ENCODE measurements at places on chromosomes 2 and 18. TPM values are rescaled to one million over a fixed set of nuclear protein-coding genes. Genes with fewer than 3 reads are reported as not detected.

DNA sequence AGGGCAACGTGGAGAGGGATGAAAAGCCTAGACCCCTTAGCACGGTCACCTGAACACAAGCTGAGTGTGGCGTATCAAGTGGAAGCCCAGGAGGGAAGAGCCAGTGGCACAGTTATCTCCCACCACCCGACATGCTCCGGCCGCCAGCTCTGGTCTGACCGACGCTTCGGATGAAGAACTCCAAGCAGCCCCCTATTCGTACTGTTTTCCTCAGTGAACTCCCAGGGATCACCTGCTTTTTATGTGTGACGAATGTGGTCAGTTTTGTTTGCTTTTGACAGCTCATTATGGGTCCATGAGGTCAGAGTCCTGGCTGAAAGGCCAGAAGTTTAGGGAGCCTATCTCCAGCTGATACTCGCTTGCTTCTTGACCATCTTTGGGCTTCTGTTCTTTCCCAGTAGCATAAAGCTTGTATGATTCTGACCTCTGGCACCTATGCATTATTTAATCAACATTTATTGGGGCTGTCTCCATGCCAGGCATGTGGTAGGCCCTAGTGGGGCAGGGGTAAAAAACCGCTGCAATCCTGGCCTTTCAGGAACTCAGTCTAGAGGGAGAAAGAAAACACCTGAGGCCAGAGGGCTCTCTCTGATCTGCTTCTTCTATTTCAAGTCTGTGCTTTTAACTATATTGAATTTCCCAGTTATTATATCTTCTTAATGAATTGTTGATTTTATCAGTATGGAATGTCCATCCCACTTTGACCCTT is 33.0 kb upstream of the MRPL33 start:
- no peak for DNase-seq

GRCh38 chr2:8710951-8711350 is 29.1 kb downstream of the ID2 start:
- no peak for DNase-seq

GRCh38 chr2:192087398-192087958 is 107.3 kb downstream of the TMEFF2 start:
- no peak for DNase-seq

DNA sequence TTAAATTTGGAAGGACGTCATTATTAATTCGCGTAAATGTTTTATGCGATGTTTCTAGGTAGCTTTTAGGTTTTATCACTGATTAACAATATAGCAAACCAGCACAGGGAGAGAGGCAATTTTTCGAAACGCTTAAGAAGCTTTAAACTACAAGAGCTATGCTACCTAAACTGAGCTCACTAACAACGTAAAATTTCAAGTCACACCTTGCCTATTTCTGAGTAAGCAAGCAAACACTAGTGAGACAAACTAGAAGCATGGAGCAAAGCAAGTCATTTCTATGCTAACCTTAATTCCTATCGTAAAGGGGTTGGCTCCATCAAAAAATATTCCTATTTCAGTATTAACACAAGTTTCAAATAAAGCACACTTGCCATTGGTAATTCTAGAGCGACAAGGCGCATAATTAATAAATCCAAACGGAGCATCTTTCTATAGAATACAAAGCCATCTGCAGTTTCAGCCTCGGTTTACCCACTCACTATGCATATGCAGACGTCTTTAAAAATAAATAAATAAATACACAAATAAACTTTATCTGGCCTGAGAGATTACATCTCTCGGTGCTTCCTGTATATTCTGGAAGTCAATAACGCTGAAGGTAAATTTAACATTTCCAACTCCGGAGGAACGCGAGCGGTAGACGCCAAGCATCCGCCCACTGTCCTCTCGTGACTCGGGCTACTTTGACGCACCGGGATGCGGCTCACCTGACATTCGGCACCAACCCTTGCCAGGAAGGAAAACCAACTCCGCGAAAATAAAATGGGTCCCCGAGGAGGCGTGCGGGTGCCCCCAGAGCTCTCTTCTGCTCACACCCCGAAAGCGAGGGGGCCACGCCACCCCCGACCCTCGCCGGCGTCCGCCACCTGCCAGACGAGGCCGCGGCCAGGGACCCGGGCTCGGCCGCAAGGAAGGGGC is 947 bp downstream of the ITSN2 start:
- peak; percentile 75 for DNase-seq

The RND3 gene
- 57.5 TPM for total RNA-seq

DNA sequence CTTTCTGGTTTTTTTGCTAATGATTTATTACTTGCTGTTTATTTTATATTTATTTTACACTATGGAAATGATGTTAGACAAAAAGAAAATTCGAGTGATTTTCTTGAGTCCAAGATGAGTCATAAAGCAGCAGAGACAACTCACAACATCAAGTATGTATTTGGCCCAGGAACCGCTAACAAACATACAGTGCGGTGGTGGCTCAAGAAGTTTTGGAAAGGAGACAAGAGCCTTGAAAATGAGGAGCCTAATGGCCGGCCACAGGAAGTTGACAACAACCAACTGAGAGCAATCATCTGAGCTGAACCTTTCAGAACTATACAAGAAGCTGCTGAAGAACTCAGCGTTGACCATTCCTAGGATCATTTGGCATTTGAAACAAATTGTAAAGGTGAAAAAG is 594.1 kb downstream of the SATB2 start:
- no peak for DNase-seq

The SIX2 gene
- total RNA-seq, result not detected

GRCh38 chr2:33419581-33420200 is 56.8 kb upstream of the RASGRP3 start:
- DNase-seq, result no peak

Measured in mucosa of descending colon (tissue), 3 donors.